Upper lobe of right lung (tissue), 1 donor: ENCODE measurements at places on chromosomes 4 and X. TPM values are rescaled to one million over a fixed set of nuclear protein-coding genes. Genes with fewer than 3 reads are reported as not detected.

NRK gene
- 1.3 TPM for total RNA-seq

NEUROG2 gene
- total RNA-seq: not detected

CCDC120 gene
- 10.8 TPM for total RNA-seq

KDR gene
- 48.6 TPM for total RNA-seq

ALB gene
- 2.9 TPM for total RNA-seq

PABPC1L2B gene
- not detected for total RNA-seq

PDE6B gene
- total RNA-seq: 9.1 TPM

SNX25 gene
- total RNA-seq: 98.5 TPM

VEGFC gene
- 19.0 TPM for total RNA-seq

PPARGC1A gene
- total RNA-seq: 14.2 TPM

SCD5 gene
- 20.6 TPM for total RNA-seq

EFHC2 gene
- total RNA-seq: 0.17 TPM

RAB40A gene
- 1.1 TPM for total RNA-seq

EFNB1 gene
- 29.0 TPM for total RNA-seq

TCEANC gene
- 6.4 TPM for total RNA-seq

CSN1S1 gene
- not detected for total RNA-seq

LAMTOR3 gene
- total RNA-seq: 43.5 TPM

DGKK gene
- 0.09 TPM for total RNA-seq

DOK7 gene
- 3.6 TPM for total RNA-seq

LNX1 gene
- total RNA-seq: 6.0 TPM

USP17L29 gene
- not detected for total RNA-seq

TMPRSS11F gene
- not detected for total RNA-seq

COX7B2 gene
- not detected for total RNA-seq

VCX3A gene
- total RNA-seq: not detected

PRRG1 gene
- total RNA-seq: 16.3 TPM

CXorf49 gene
- total RNA-seq: not detected

BEND4 gene
- 0.43 TPM for total RNA-seq

RTL3 gene
- total RNA-seq: not detected

SYN1 gene
- total RNA-seq: 0.75 TPM

NAA11 gene
- total RNA-seq: not detected

PNMA6A gene
- total RNA-seq: 0.87 TPM

NR3C2 gene
- 25.9 TPM for total RNA-seq

TKTL1 gene
- total RNA-seq: not detected

BEX5 gene
- 5.8 TPM for total RNA-seq

XK gene
- total RNA-seq: 1.6 TPM

SOWAHB gene
- 2.5 TPM for total RNA-seq

SAGE1 gene
- total RNA-seq: not detected

KLHL5 gene
- total RNA-seq: 34.0 TPM

MTNR1A gene
- not detected for total RNA-seq

CCNB3 gene
- 0.46 TPM for total RNA-seq

TAF7L gene
- not detected for total RNA-seq
